ENCODE measurements at places on chromosomes 13 and 19.

GRCh38 chr13:102580552-102581169, 16.1 kb upstream of the TPP2 start:
- peak; percentile 60 for DNase-seq

DNA sequence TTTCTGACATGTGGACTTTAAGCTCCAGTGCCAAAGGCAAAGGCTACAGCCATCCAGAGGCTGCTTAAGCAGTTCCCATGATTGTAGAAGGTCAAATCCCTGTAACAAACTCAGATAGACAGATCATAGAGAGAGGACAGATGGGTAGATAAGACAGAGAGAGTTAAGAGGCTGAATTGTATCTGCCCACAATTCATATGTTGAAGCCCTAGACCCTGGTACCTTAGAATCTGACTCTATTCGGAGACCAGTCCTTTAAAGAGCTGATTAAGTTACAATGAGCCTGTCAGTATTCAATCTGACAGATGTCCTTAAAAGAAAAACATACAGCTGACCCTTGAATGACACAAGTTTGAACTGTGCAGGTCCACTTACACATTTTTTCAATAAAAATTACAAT, 115.2 kb downstream of the RAP2A start:
- no peak for DNase-seq

- no peak for DNase-seq
Measured at GRCh38 chr19:7255119-7255518, 39.1 kb downstream of the INSR start.

DNA sequence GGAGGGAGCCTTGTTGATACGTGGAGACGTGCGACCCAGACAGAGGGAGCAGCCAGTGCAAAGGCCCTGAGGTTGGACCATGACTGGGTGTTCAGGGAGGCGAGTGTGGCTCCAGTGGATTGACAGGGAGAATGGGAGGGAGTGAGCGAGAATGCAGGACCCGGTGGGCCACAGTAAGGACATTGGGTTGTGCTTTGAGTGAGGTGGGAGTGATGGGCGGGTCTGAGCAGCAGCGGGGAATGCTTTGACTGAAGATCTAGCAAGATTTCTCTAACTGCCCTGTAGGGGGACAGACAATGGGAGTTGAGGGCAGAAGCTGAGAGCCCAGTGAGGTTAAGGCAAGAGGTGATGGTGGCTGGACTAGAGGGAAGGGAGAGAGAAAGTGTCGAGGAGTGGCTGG, 7.7 kb upstream of the NANOS2 start:
- no peak for DNase-seq

GRCh38 chr13:19575230-19575629, 13.9 kb upstream of the TPTE2 start:
- DNase-seq: no peak

GRCh38 chr13:99472122-99472440, 29.2 kb upstream of the TM9SF2 start:
- DNase-seq: no peak

DNA sequence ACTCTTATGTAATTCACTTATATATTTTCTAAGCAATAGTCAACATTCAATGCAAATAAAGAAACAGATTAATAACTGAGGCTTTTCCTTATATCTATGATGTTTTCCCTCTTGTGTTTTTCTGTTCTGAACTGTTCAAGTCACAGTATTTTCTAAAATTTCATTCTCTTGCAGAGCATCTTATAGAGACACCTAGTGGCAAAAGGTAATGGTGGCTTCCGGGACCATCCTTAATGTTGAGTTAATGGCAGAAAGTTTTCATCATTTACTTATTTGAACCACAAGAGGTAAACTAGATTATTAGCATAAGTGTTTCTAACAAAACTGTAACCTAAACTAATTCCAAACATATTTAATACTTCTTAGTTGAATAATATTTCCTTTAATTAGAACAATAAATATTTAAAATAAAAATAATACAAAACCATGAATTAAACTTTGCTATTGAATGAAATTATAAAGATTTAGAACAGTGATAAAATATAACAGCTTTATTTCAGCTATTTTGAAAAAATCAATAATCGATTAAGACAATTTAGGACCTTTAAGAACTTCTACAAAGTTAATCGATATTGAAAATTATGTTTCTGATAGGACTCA, 1.7 kb upstream of the SLITRK5 start:
- no peak for DNase-seq

- DNase-seq: no peak
Measured at GRCh38 chr19:7554990-7555864, 19.7 kb downstream of the PNPLA6 start.

- peak; percentile 79 for DNase-seq
Measured at GRCh38 chr19:46442808-46443450, 14.2 kb upstream of the PNMA8C start.

DNA sequence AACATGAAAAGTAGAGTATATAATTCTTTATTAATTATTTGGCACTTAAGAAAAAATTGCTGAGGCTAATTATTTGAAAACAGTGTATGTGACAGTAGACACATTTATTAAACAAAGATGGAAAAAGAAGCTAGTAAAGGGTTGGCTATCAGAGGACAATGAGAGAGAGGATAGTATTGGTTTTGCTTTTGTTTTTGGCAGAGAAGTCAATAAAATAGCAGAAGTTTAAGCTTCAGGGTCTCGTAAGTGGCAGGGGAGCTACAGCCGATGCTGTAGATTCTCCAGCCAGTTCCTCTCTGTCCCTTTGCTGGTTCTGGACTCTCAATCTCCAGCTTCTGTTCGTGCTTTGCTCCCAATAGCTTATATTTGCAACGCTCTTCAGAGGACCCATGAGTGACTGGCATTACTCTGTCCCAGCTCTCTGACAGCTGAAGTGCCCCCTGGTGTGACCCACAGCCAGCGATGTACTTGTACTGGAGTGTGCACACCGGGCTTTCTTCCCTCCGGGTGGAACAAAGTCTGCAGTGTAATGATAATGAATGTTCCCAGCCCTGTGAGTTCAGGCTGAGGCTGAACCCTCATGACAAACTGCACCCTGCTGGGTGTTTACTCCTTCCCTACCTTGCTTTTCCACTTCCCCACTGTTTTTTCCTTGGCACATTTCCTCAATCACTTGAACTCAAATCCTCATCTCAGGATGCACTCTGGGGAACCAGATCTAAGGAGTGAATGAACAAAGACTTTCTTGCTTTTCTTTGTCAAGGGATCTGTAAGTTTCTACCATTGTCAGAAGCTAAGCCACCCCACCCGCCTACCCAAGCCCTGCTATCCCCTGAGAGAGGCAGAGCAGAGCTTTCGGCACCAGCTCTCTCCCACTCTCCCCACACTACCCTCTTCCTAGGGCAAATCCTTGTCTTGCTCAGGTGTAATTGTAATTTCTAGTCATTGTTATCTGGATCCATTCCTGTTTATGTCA, 254.8 kb downstream of the LHFPL6 start:
- DNase-seq: no peak

DNA sequence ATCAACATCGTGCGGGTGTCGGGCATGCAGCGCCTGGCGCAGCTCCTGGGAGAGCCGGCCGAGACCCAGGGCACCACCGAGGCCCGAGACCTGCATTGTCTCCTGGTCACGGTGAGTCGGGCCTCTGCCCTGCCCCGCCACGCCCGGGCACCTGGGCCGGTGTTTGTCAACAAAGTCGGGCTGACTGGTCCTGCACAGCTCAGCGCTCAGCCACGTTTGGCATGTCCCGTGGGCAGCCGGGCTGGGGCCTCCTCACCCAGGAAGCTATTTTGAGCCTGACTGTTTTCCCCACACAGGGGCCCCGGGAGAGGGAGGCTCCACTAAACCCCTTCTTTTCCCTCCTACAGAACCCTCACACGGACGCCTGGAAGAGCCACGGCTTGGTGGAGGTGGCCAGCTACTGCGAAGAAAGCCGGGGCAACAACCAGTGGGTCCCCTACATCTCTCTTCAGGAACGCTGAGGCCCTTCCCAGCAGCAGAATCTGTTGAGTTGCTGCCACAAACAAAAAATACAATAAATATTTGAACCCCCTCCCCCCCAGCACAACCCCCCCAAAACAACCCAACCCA, 1.3 kb downstream of the GADD45B start:
- DNase-seq: peak; percentile 46

- peak; percentile 55 for DNase-seq
Measured at GRCh38 chr13:98089246-98089645, 53.6 kb upstream of the FARP1 start.

- DNase-seq: no peak
Measured at GRCh38 chr13:65964672-65965071, 1265.5 kb downstream of the PCDH9 start.

GRCh38 chr19:15365264-15365663, 14.3 kb downstream of the AKAP8 start:
- DNase-seq: no peak

DNA sequence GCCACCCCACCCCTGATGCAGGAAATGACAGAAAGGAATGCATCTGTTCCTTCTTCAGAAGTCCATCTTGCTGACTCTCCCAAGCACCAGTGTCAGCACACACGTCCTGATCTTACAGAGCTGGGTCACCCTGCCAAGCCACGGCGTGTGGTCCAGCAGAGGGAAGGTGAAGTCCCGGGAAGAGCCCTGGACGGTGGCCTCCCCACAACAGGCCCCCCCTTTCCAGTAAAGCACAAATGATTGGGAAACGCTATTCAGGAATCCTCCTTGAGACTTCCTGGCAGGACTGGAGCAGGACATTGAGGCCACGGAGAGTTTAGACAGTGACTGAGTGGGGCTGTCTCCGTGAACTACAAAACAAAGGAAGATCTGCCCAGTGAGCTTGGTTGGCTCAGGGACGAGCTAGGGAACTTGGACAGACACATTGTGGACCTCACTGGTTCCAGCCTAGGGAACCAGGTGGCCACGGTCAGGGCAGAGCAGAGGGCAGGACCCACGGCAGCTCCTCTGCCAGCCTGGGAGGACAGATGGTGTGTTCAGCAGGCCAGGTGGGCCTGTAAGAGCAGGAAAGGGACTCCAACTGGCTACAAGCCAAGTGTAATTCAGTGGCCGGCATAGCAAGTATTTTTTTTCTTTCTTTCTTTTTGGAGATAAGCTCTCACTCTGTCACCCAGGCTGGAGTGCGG, 41.7 kb downstream of the ELL start:
- peak; percentile 36 for DNase-seq

GRCh38 chr19:10292789-10293636, 3.3 kb downstream of the ICAM5 start:
- DNase-seq: no peak

GRCh38 chr13:106355866-106356265, 179.6 kb downstream of the EFNB2 start:
- no peak for DNase-seq

GRCh38 chr13:30376426-30377311, 45.6 kb upstream of the UBE2L5 start:
- DNase-seq: no peak

DNA sequence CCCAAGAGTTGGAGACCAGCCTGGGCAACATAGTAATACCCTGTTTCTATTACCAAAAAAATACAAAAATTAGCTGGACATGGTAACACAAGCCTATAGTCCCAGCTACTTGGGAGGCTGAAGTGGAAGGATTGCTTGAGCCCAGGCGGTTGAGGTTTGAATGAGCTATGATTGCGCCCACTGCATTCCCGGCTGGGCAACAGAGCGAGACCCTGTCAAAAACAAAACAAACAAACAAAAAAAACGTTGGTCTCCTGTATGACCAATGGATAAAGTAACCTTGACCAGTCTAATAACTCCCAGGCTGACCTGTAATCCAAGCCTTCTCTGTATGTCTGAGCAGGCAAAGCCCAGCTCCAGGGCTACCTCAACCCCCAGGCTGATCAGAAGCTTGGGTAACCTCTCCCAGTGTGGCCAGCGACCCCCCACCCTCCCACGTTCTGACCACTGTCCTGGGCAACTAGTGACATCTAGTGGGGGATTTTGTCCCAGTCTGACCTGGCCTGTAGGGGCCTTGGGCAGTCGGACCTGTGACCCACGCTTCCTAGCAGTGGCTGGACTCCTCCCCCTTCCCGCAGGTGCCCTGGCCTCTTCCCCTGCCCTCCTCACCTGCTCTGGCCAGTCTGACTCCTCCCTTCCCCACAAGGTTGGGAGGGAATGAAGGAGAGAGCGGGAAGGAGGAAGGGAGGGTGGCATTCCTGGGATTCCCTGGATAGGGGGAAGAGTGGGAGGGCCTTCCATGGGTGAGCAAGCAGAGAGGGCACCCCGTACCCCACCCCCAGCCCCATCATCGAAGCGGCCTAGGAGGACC, 1.0 kb upstream of the BCAM start:
- peak; percentile 59 for DNase-seq

- DNase-seq: no peak
Measured at GRCh38 chr19:19448238-19448544, 42.7 kb downstream of the GATAD2A start.

DNA sequence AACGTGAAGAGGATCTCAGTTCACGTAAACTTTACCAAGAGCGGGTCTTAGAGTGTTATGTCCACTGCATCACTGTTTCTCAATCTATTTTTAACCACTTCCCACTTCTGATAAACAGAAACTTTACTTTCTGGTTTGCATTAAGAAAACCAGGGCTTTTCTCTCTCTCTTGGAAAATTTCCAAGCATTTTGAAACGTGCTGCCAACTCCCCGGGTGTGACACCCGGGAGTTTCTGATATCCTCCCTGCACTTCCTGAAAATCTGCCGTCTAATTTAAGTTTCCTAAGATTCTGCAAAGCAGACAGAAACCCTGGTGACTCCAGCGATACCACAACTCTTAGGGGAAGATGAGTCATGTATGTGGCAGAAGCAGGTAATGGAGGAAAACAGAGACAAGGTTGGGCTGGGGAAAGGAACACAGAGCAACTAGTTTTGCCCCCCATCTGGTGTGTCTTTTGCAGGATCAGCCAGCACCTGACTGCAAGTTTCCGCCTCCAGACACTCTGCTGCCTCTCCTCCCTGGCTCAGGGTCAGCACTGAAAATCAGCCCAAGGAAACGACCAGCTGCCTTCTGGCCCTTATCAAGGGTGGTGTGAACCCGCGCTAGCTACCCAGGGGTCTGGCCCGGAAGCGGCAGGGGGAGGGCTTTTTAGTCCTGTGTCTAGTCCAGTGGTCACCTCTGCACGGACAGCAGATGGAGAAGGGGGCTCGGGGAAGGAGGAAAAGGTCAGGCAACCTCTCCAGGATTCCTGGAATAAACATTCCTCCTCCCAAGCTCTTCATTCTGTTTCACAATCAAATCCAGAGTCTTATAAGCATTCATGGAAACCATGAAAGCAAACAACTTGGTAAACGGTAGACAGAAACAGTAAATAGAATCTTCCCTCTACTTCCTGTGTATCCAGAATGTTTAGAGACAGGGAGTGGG, 11.3 kb upstream of the FFAR2 start:
- DNase-seq: peak; percentile 3

DNA sequence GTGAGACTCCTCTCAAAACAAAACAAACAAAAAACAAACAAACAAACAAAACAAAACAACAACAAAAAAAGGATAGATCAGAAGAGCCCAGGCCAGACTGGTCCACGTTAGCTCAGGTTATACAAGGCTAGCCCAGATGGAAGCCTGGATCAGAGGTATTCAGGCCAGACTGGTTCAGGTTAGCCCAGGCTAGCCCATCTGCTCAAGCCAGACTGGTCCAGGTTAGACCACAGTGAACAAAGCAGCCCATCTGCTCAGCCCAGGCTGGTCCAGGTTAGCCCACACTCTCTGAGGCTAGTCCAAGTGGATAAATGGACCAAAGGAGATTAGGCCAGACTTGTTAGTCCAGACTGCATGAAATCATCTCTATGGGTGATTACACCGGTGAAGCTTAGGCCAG, 41.2 kb downstream of the CCL25 start:
- DNase-seq: no peak
